ENCODE measurements at places on chromosomes 13 and 19.

DNA sequence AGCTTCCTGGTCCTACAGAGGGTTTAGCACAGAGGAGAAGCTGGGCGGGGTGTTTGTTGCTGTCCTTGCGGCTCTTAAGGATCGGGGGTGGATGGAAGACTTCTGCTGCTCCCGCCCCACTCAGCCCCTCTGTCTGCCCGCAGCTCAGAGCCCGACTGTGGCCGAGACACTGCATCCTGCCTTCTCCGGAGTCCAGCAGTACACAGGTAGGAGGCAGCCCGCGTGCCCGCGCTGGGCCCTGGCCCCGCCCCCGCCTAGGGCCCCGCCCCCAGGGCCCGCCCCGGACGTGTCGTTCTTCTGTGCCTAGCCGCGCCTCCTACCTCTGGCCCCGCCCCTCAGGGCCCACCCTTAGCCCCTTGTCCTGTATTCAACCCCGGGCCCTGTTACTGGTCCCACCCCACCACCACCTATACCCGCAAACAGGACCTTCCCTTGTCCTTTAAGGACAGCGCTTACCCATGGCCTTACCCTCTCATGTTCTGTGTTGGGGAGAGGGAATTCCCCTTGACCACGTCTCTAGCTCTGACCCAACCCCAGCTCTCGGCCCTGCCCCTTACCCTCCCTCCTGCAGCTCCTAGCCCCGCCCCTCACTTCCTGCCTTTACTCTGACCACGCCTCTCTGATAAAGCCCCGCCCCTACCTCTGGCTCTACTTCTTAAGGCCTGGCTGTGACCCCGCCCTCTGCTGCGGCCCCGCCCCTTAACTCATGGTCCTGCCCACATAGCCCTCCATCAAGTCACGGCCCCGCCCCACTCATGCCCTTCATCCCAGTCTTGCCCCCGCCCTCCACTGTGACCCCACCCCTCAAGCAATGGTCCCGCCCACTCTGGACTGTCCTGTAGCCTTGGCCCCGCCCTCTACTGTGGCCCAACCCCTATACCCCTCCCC, 60.5 kb downstream of the CELF5 start:
- DNase-seq: peak; percentile 13

DNA sequence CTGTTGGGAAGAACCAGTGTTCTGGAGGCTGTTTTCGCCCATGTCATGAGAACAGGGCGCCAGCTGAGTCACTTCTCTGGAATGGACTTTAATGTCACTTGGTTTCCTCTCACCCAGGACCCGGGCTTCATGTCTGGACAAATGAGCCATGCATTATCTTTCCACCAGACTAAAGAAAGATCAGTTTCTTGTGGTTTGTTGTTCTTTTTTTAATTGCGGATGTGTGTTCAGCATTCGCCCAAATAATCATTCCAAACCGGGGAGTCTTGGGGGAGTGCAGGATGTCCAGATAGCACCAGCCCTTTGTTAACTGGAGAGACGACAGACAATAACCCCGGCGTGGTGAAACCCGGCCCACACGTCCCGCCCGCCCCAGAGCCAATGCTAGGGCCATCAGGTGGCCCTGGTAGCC, 102.5 kb downstream of the COL4A2 start:
- peak; percentile 96 for DNase-seq

GRCh38 chr13:45238945-45239795, 38.3 kb upstream of the KCTD4 start:
- DNase-seq: no peak

GRCh38 chr13:34822650-34823049, 119.4 kb upstream of the NBEA start:
- no peak for DNase-seq

- no peak for DNase-seq
Measured at GRCh38 chr19:23804676-23805075, 46.0 kb upstream of the ZNF681 start.

GRCh38 chr13:32530841-32531253, 7.7 kb downstream of the N4BP2L2 start:
- DNase-seq: no peak

- DNase-seq: no peak
Measured at GRCh38 chr13:112933649-112934048, 35.4 kb upstream of the MCF2L start.

DNA sequence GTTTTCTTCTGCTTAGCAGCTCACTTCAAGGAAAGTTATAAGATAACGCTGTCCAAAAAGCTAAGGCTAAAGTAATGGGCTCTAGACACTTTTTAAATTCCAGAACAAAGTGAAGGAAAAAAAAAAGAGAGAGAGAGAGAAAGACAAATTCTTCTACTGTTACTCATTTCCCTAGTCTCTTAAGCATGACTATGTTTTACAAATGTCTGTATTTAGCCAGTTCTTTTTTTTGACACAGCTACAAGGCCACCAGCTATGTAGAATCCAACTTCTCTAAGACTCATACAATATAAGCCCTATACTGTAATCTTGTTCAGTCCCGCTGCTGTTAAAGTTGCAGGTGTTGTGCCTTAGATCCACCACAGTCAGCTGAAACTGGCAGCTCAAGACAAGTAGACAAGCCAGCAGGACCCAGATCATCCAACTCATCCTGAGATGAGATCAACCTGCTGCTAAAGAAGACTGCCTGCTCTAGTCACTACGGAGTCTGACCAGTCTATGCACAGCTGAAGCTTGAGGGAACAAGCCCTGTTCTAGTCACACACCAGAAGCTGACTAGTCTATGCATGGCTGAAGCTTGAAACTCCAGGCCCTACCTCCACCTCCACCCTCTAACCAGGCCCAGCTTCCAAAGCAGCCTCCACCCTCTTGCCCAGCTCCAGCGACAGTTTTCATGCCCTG, 10.3 kb upstream of the ZNF83 start:
- no peak for DNase-seq

DNA sequence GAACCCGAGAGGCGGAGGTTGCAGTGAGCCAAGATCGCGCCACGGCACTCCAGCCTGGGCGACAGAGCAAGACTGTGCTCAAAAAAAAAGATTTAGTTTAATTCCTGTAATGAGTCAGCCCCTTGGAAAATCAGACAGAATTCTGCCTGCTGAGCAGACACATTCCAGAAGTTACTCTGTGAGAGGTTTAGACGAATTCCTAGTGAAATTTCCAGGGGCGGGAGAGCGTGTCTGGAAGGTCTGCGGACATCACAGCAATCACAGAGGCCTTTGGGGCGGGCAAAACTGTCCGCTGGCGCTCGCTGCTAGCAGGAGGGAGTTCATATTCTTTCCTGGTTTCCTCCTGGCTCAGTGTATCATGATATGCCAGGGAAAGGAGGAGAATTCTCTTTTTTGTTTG, 17.5 kb downstream of the MISP start:
- DNase-seq: peak; percentile 23

DNA sequence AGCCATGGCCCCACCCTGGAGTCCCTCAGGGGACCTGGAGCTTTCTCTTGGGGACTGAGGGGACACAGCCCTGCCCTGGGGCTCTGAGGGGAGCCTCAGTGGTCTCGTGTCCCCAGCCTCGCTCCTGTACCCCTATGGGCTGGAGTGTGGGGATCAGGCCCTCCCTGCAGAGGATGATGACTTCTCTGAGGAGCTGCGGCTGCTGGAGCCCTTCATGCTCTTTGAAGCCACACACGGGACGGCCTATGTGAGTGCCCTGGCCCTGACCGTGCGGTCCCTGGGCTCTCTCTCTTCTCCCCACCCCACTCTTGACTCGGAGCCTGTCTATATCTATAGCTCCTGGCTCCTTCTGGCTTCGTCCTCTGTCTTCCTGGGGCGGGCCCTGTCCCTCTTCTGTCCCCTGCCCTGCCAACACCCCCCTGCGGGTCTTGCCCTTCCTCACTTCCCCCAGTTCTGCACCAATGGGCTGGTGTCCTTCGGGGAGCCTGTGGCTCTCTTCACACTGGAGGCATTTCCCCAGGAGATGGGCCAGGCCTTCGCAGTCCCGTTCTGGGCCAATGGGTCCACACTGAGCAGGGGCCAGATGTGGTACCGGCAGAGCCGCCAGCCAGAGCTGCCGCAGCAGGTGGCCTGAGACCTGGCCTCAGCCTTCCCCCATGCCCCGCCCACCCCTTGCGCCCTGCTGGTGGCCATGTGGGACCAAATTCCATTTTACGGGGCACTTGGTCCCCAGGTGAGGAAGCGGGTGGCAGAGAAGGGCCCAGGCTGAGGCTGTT, 33.1 kb downstream of the HPN start:
- no peak for DNase-seq

GRCh38 chr19:16554776-16555175, 12.5 kb upstream of the CHERP start:
- no peak for DNase-seq

DNA sequence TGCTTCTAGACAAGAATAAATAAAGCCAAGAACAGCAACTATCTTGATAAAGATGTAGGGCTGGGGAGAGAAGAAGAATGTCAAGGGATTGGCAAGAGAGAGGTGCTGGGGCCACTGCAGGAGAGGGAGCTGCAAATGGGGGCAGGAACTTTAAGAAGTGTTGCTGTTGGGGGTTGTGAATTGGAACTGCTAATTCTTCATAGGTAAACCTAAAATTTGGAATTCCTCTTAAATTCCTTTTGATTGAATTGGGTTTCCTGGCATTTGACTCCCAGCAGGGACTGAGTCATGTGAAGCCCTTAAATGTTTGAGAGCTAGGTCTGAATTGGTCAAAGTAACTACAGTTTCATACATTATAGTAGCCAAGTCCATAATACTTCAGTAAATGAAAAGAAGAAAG, 305.6 kb upstream of the TMTC4 start:
- no peak for DNase-seq

DNA sequence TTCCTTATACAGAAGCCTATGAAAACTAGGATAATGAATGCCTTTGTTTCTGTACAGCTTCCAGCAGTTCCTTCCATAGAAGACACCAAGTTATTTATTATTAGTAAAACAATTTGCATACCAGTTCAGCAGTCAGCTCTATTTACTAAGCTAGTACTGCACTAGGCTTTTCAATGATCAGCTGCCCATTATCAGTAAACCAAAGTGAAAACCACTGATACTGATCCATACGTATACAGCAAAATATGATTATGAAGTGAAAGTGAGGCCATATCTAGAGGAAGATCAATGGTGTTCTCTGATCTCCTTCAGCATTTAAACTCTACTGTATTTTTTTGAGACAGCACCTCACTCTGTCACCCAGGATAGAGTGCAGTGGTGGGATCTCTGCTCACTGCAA, 3.2 kb downstream of the TPT1 start:
- DNase-seq: no peak

GRCh38 chr13:50089633-50090032, 74.4 kb downstream of the KCNRG start:
- no peak for DNase-seq

DNA sequence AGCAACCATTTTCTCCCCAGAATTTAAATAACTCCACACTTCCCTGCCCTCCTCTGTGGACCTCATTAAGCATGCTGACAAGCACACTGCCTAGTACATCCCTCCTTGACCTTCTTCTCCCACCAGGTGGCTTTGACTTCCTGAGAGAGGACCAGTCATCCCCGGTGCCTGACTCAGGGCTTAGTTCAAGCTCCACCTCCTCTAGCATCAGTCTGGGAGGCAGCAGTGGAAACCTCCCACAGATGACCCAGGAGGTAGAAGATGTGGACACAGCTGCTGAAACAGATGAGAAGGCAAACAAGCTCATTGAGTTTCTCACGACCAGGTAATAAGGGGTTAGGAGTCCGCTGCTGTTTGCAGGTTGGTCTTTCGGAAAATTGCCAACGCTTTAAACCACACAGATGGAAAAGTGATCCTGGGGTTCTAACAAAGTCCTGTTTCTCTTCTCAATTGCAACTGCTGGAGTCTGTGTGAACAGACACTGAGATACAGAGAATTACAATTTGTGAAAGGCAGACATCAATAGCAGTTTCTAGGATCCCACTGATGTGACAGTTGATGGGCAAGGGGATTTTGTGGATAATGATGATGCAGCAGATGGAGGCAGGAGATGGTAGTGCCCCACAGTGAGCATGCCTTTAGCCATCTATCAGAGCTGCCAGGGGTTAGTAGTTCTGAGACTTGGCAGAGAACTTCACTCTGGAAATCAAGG, 86.7 kb downstream of the ZAR1L start:
- DNase-seq: peak; percentile 29

GRCh38 chr13:112815871-112816270, 126.0 kb downstream of the ATP11A start:
- DNase-seq: no peak

GRCh38 chr13:105732806-105733529, 802.5 kb downstream of the EFNB2 start:
- peak; percentile 14 for DNase-seq

DNA sequence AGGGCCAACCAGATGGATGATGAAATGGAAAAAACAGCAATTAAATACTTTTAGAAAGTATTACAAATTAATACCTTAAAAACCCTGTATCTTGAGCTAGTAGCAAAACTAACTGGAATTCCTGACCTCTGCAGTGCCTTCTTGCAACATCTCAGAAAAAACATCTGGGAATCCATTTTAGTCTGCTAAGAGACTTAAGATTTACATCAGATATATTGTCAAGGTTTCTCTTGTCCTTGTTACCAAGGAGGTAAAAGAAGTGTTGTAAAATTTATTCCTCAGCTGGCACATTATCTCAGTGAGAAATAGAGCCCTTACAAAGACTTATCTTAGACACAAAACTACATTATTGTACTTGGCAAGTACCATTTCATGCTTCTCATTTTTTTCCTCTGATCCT, 18.5 kb downstream of the KCNRG start:
- no peak for DNase-seq

DNA sequence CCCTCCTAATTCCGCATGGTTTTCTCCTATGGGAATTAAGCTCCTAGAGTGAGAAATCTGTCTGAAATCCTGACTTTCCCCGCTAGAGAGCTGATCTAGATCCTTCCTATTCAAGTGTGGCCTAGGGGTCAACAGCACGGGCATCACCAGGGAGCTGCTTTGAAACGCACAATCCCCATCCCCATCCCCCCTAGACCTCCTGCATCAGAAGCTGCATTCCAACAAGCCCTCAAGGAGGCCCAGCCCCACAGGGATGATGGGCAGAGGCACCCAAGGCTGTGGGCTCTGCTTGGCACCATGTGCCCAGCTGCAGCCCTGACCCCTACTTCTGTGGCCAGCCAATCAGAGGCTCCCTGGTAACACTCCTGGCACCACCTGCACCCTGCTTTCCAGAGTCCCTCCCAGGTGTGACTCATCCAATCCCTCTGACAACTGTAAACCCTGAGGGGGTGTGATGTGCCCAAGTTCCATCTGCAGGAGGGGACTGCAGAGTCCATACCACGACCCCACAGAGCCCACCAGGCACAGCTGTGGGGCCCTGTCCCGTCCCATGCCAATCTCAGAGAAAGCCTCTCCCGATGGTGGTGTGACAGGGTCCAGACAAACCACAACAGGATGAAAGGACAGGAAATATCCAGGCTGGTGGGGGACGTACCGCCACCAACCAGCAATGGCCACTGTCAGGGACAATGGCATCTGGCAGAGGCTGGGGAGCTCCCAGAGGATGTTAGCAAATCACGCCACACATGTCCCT, 19.8 kb upstream of the SLC35E1 start:
- peak; percentile 25 for DNase-seq

- no peak for DNase-seq
Measured at GRCh38 chr13:94854688-94855087, 142.3 kb upstream of the SOX21 start.

GRCh38 chr13:98406427-98406826, 170.5 kb downstream of the STK24 start:
- no peak for DNase-seq

- DNase-seq: peak; percentile 79
Measured at GRCh38 chr13:51479199-51479523, 26.3 kb upstream of the INTS6 start.

GRCh38 chr13:89827552-89827951, 1519.9 kb upstream of the MIR17HG start:
- no peak for DNase-seq
